Upper lobe of right lung (tissue), 1 donor: ENCODE measurements at places on chromosomes 3 and 15. TPM values are rescaled to one million over a fixed set of nuclear protein-coding genes. Genes with fewer than 3 reads are reported as not detected.
A peak's percentile ranks its signal among the peaks of the same experiment; 100 is the strongest.

The SLTM gene
- 84.0 TPM for total RNA-seq

GRCh38 chr3:41630708-41631107, 331.2 kb downstream of the ULK4 start:
- DNase-seq, result no peak
- H3K36me3 ChIP-seq, result no peaks in the 10 kb centered on the region
- H3K4me3 ChIP-seq, result no peak overlapping the region
- no peak overlapping the region for H3K27ac ChIP-seq
- no peaks in the 10 kb centered on the region for H3K4me1 ChIP-seq
- no peaks in the 10 kb centered on the region for H3K27me3 ChIP-seq

The SI gene
- not detected for total RNA-seq

GRCh38 chr15:63288342-63288741, 10.9 kb downstream of the APH1B start:
- peaks cover 42% of the 10 kb centered on the region for H3K36me3 ChIP-seq
- no peak overlapping the region for H3K27ac ChIP-seq
- DNase-seq, result no peak
- peaks cover 14% of the 10 kb centered on the region for H3K4me1 ChIP-seq

The ATP11B gene
- 70.7 TPM for total RNA-seq

GRCh38 chr3:126773167-126773566, 69.1 kb downstream of the CHCHD6 start:
- no peaks in the 10 kb centered on the region for H3K4me1 ChIP-seq
- H3K4me3 ChIP-seq, result no peak overlapping the region
- no peaks in the 10 kb centered on the region for H3K27me3 ChIP-seq
- no peak overlapping the region for H3K27ac ChIP-seq
- H3K36me3 ChIP-seq, result no peaks in the 10 kb centered on the region
- no peak for DNase-seq

DNA sequence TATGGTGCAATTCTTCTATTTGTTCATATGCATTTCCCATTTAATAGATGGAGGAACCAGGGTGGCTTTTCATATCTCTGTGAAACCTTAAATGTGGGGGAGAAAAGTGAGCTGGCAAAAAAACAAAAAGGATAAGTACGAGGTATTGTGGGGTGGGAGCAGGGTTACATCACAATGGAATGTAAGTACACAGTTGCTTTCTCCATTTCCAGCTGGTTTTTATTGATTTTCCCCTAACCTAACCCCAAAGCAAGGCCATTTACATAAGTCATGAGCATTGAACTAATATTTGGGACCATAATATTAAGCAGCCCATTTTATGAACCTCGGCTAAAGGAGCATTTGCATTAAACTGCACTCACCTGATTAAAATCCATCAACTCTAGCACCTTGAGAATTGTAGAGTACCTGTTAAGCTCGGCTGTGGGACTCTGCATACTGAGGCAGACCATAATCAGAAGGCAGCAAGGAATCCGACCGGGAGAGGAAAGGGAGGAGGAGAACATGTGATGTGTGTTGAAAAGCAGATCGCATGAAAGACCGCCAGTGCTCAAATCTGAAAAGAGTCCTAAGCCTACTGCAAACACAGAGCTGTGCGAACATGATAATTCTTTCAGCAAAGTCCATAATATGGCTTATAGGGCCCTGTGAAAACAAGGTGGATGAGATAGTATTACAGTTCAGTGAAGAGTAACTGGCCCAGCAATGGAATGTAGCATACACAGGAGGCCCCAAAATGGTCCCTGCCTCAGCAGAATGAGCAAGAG, 513.4 kb downstream of the FHIT start:
- H3K4me1 ChIP-seq, result no peaks in the 10 kb centered on the region
- DNase-seq, result no peak
- no peaks in the 10 kb centered on the region for H3K27me3 ChIP-seq
- no peaks in the 10 kb centered on the region for H3K36me3 ChIP-seq

DNA sequence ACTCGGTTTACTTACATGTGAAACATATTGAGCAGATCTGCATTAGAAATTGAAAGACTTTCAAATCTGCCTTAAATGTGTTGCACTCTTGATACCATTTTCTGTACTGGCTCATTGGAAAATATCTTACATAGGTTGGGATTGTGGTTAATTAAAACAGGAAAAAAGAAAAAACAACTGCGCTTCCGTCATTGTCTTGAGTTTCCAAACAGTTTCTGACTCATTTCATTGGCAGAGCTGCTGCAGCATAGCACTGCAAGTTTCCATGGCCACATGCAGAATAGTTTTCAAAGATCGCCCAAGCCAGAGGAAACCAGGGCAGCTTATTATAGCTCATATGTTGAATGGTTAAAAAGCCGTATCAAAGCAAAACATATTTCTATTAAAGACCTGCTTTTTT, 446.6 kb upstream of the BCHE start:
- H3K27ac ChIP-seq, result no peak overlapping the region
- H3K27me3 ChIP-seq, result no peaks in the 10 kb centered on the region
- no peak overlapping the region for H3K4me3 ChIP-seq
- H3K4me1 ChIP-seq, result no peaks in the 10 kb centered on the region
- H3K36me3 ChIP-seq, result no peaks in the 10 kb centered on the region

- H3K4me3 ChIP-seq, result no peak overlapping the region
- H3K4me1 ChIP-seq, result no peaks in the 10 kb centered on the region
- no peak overlapping the region for H3K27ac ChIP-seq
These were observed 26.5 kb downstream of the ATP6V1A start for GRCh38 chr3:113773381-113773780.

DNA sequence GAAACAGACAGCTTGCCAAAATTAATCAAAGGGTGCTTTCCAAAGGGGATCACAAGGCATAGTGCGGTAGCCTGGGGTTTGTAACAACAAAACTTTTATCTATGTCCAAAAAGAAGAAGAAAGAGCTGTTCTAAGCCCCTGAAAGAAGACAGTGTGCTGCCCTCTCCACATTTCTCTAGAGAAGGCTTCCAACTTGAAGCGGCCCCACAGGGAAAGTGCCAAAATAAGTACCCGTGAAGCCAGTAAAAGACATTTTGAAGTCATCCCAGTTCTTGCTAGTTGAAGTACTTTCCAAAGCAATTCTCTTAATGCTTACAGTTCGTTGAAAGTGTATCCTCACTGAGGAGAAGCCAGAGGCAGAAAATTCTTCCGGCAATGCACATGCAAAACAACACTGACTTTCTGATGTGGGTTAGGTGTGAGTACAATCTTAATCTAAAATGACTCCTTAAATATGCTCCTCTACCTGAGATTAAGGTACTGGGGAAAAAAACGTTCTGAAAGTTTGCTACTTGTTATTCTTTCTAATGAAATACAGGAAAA, 21.3 kb downstream of the GPR15 start:
- no peaks in the 10 kb centered on the region for H3K4me1 ChIP-seq
- peaks cover 4% of the 10 kb centered on the region for H3K27me3 ChIP-seq
- no peak overlapping the region for H3K4me3 ChIP-seq

The ISLR gene
- 40.6 TPM for total RNA-seq

The CPLX3 gene
- total RNA-seq, result not detected

DNA sequence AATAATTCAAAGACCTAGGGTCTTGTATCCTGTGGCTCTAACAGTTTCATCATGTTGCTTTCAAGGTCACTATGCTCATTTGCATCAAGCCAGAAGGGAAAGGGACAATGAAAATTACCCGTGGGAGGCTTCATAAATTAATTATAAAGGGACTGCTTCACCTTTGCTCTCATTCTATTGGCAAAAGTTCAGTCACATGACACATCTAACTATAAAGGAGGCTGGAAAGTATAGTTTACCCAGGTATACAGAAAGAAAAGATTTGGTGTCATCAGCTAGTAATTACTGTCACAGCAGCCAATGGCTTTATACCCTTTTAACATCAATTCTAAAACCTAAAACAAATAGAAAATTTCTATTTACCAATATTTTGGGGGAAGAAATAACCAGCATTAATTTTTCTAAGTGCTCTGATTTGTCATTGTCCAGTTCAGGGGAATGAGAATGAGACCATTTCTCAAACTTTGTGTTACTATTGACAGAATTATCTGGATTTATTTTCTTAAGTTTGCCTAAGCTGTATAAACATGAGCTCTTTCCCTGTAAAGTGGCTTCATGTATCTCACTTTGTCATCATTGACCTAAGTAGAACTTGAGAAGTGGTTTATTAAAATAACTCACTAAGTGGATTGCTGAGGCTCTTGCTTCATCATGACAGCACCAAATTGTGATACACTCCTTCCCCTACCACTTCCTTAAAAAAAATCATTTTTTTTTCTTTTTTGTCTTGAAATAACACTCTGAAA, 257.7 kb upstream of the PEX5L start:
- H3K27me3 ChIP-seq, result no peaks in the 10 kb centered on the region
- DNase-seq, result no peak
- H3K36me3 ChIP-seq, result no peaks in the 10 kb centered on the region
- H3K4me3 ChIP-seq, result no peak overlapping the region
- H3K4me1 ChIP-seq, result no peaks in the 10 kb centered on the region
- H3K27ac ChIP-seq, result no peak overlapping the region

DNA sequence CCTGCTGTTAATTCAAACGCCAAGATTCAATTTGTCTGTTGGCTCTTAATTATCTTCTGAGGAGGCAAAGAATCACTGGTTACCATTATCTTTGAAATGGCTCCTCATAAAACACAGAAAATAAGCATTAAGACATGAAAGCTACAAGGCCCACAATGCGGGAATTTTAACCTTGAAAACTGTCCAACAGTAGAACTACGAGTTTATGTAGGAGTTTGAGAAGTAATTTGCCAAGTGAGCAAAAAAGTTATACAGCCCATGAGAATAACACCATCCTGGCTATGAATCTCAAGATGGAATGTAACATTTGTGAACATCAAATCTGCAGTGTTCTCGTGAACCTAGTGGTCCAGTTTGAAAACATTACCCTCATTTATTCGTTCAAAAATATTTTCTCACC, 172.5 kb downstream of the ALDH1A2 start:
- no peaks in the 10 kb centered on the region for H3K4me1 ChIP-seq
- H3K36me3 ChIP-seq, result no peaks in the 10 kb centered on the region
- no peak for DNase-seq

DNA sequence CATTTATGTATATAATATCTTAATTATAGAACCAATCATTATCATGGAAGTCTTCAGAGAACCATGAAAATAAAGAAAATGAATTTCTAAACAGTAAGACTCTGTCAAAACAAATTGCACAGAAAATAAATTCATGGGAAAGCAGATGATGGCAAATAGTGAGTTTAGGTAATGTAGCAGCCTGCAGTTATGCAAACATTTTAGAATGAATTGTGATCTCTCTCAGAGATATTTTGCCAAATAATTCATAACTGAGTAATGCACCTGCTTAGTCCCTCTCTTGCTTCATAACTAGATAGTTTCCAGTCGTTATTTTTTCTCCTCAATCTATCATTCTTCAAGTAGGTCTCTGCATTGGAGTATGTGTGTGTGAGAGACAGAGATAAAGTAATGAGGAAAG, 492.7 kb upstream of the THBS1 start:
- H3K27ac ChIP-seq, result no peak overlapping the region
- H3K36me3 ChIP-seq, result no peaks in the 10 kb centered on the region
- no peaks in the 10 kb centered on the region for H3K27me3 ChIP-seq
- peaks cover 7% of the 10 kb centered on the region for H3K4me1 ChIP-seq

The GOLGA6A gene
- not detected for total RNA-seq

- no peaks in the 10 kb centered on the region for H3K4me1 ChIP-seq
- H3K27ac ChIP-seq, result no peak overlapping the region
- no peak overlapping the region for H3K4me3 ChIP-seq
- DNase-seq, result no peak
- H3K27me3 ChIP-seq, result no peaks in the 10 kb centered on the region
These were observed 37.2 kb downstream of the PIK3CB start for GRCh38 chr3:138797508-138798038.

- H3K27me3 ChIP-seq, result no peaks in the 10 kb centered on the region
- no peak overlapping the region for H3K4me3 ChIP-seq
- no peaks in the 10 kb centered on the region for H3K4me1 ChIP-seq
- no peak for DNase-seq
- no peak overlapping the region for H3K27ac ChIP-seq
These were observed 35.2 kb downstream of the GOLGA6L2 start for GRCh38 chr15:23411841-23412240.

DNA sequence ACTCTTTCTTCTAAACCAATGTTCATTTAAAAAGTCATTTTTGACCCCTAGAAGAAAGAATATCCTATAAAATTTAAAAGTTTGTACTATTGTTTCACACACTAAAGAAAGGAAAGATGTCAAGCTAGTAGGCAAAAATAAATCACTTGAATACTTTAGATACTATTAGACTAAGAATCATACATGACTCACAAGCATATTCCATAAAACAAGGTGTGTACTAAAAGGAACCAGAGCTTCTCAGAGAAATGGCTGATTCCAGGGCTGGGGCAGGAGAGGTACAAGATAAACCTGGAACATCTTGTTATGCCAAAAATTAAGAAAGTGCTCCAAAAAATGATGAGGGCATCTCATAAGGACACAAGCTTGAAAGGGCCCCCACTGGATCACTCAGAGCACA, 8.7 kb downstream of the DLG1 start:
- DNase-seq, result no peak
- H3K27me3 ChIP-seq, result no peaks in the 10 kb centered on the region
- H3K27ac ChIP-seq, result no peak overlapping the region
- peaks cover 12% of the 10 kb centered on the region for H3K4me1 ChIP-seq

DNA sequence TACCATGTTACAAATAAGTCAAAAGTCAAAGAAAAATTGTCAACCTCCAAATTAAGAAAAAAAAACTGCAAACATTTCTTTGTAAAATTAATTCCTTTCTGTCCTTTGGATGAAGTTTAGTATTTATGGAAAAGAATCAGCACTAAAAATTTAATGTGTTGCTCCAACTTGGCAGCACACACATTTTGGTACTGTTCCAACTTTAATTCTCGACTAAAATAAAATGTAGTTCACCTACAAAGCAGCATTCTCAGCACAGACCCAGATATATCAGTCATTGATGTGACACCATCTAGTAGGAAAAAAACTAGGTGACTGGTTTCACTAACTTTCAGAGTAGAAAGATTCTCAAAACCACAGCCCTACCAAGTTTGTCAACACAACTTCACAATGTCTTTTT, 131.7 kb upstream of the ROBO2 start:
- no peak overlapping the region for H3K27ac ChIP-seq
- no peak for DNase-seq
- no peaks in the 10 kb centered on the region for H3K4me1 ChIP-seq
- no peak overlapping the region for H3K4me3 ChIP-seq

The A4GNT gene
- total RNA-seq, result not detected

GRCh38 chr15:101320501-101321052, 25.5 kb upstream of the SNRPA1 start:
- no peaks in the 10 kb centered on the region for H3K36me3 ChIP-seq
- peak; percentile 86 for DNase-seq

The ILDR1 gene
- 6.9 TPM for total RNA-seq

The NR1I2 gene
- not detected for total RNA-seq

The CHRNB4 gene
- not detected for total RNA-seq

GRCh38 chr3:131738095-131738494, 235.3 kb upstream of the MRPL3 start:
- H3K27me3 ChIP-seq, result no peaks in the 10 kb centered on the region
- H3K36me3 ChIP-seq, result no peaks in the 10 kb centered on the region
- no peak overlapping the region for H3K4me3 ChIP-seq
- no peak for DNase-seq
- H3K4me1 ChIP-seq, result no peaks in the 10 kb centered on the region

The PDZRN3 gene
- total RNA-seq, result 23.9 TPM

DNA sequence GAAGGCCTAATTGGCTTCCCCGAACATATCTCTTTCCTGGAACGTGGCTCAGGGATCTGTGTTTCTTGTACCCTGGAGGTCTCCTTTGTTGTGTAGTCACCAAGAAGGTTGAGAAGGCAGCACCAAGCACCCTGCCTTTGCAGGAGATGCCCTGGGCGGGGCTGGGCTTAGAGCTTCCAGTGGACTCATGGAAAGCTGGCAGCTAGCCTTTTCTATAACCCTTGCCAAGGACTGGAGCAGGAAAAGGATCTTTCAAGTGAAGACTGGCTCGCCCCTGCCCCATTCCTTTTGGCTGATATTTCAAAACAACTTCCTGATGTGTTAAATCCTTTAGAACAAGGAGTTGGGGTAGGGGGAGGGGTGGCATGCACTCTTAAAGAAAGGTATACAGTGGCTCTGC, 58.9 kb upstream of the EPHA6 start:
- no peaks in the 10 kb centered on the region for H3K4me1 ChIP-seq
- H3K27ac ChIP-seq, result no peak overlapping the region
- DNase-seq, result no peak
- H3K4me3 ChIP-seq, result no peak overlapping the region
